ENCODE measurements at places on chromosomes 3 and 15.

DNA sequence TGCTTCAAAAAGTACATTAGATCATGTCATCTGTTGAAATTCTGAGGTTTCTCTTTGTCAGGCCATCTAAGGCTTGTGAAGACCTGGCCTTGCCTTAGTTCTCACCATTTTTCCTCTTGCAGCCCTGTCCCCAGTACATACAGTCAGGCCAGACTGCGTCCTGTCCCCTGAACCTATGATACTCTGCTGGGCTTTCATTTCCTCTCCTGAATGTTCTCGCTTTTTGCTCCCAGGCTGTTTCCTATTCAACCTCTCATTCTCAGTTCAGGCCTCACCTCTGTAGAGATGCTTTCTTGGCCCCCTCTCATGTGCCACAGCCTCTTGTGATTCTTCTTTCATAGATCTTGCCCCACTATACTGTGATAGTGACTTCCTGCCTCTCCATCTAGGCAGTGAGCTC, 648.8 kb upstream of the KCNMB2 start:
- DNase-seq, result no peak

DNA sequence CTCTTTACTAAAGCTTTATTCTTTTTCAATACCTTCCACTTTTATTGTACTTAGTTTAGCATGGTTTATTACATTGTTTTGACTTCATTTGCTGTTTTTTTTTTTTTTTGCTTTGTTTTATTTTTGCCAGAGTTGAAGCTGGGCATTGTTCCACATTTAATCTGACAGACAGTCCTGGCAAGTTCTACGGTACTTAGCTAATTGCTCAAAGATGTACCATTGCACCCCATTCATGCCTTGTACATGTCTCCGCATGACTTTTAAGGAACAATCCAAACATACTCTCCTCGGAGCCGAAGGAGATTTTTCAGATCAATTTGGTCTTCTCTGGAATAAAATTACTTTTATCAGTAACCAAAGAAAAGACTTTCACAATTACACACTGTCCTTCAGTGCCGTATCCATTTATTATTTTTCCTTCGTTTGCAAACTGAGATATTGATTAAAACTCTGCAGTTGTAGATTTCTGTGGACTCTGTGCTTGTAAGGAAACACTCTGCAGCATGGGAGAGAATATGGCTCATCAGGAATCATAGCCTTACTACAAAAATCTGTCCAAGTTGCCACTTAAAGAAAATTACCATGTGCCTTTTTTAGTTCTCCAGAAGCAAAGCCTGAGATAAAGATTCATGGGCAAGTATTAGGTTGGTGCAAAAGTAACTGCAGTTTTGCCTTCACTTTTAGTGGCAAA, 952.0 kb downstream of the AGBL1 start:
- no peak for DNase-seq

GRCh38 chr15:55222588-55222987, 25.8 kb upstream of the RSL24D1 start:
- DNase-seq, result no peak

GRCh38 chr3:78670094-78670493, 1097.7 kb downstream of the ROBO1 start:
- no peak for DNase-seq

DNA sequence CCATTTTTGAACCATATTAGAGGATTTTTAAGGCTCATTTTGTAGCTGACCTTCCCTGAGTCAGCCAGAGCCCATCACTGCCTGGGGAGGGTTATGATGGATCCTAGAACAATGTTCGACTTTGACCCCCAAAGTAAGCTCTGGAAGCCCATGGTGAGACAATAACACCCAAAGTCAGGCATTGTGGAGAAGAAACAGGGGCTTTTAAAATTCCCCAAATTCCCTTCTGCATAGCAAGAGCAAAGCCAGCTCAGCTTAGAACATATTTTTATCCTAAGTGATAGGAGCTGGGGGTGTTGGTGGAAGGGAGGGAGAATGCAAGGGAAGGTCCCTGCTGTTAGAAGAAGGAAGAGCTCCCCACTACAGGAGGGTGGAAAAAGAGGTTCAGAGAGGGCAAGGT, 4.0 kb downstream of the ITGA11 start:
- no peak for DNase-seq

- no peak for DNase-seq
Observed at GRCh38 chr3:107294117-107294516, 83.1 kb upstream of the CCDC54 start.

DNA sequence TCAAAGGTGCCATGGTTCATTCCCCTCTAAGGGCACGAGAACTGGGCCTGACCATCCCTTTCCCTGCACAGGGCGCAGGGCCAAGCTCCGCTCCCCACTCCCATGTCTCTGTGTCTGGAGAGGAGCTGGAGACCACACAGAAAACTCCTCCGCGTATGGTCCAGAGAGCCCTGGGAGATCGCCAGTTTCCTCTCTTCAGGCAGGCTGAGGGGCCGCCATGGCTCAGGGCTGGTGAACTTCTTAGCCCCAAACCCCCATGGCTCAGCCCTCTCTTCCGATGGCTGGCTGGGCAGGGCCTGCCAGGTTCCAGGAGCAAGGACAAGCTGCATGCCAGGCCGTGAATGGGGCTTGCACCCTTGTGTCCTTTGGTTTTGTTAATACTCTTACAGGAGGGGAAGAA, 52.9 kb downstream of the EXOG start:
- DNase-seq, result no peak

- DNase-seq, result no peak
Observed at GRCh38 chr3:147900851-147901250, 491.7 kb downstream of the ZIC1 start.

DNA sequence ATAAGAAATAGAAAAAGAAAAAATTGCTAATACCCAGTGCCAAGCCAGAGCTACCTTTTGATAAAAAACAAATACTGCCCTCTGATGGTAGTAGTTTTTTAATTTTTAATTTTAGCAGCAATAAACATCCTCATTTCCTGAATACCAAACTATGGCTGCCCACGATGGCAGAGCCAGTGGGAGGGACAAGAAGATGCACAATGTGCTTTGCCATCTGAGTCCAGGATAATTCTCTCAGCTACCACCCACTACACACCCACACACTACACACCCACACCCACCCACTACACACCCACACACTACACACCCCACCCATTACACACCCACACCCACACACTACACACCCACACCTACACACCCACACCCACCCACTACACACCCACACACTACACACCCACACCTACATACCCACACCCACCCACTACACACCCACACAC, 17.8 kb downstream of the CEP19 start:
- no peak for DNase-seq

DNA sequence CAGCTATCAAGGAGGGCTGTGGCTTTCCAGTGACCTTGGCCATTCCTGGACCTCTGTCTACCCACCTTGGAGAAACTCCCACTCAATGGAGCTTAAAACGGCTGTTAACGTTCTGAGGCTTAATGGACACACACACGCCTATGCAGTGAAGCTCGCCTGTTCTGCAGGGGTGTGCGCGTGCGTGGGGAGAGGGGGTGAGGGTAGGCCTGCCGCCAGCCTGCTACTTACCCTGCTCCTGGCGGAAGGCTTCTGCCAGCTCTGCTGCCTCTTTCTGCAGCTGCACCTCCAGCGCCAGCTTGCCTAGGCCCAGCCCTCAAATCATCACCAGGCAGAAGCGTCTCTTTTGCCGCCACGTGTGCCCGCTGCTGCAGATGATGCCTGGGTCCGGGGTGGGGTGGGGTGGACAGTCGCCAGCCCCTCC, 23.2 kb upstream of the PARL start:
- no peak for DNase-seq

DNA sequence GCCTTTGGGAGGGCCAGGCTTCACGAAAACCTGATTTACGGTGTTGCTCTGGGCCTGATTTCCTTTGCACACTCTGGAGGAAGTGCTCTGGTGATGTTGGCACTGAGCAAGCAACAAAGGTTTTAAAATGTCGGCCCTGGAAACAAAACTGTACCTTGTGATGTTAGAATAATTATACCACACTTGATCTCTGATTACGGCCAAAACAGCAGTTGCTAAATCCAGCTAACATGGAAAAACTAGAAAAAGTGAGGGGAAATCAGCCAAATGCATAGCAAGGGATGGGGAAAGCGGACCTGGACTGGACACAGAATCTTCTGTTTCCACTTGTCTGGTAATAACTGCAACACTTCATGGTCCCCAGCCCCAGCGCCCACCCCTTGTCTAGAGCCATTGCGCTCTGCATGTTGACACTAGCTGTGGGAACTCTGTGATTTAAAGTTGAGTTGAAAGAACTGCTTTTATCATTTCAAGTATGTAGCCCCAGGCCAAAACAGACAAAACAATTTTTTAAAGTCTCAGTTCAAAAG, 120.1 kb downstream of the VGLL4 start:
- DNase-seq, result no peak

GRCh38 chr15:101535170-101535902, 45.8 kb upstream of the PCSK6 start:
- no peak for DNase-seq

- no peak for DNase-seq
Observed at GRCh38 chr15:82051664-82052063, 5.8 kb upstream of the MEX3B start.

GRCh38 chr15:93189561-93189960, 100.5 kb upstream of the RGMA start:
- no peak for DNase-seq

- DNase-seq, result no peak
Observed at GRCh38 chr3:10949197-10949596, 43.4 kb upstream of the SLC6A1 start.

GRCh38 chr15:52651868-52652267, 27.3 kb downstream of the ATOSA start:
- DNase-seq, result peak; percentile 19

- no peak for DNase-seq
Observed at GRCh38 chr15:47466357-47466756, 250.9 kb upstream of the SEMA6D start.

GRCh38 chr3:134839990-134840389, 44.9 kb downstream of the EPHB1 start:
- no peak for DNase-seq

- no peak for DNase-seq
Observed at GRCh38 chr3:40588406-40588805, 63.6 kb downstream of the ZNF621 start.

DNA sequence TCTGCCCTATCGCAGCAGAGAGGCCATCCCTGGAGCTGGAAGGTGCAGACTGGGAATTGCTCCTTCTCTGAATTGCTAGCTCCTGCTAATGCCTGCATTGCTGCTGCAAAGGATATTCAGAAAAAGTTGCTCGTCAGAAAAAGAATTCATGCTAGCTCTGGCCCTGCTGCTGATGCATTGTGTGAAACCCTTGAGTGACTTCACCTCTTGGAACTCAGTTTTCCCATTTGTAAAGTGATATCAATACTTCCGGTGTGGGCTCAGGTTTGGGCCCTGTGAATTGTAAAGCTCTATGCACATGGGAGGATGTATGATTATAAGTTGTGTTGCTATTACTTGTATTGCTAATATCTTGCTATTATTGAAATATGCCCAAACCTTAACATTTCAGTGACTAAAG, 11.4 kb downstream of the SQOR start:
- no peak for DNase-seq

DNA sequence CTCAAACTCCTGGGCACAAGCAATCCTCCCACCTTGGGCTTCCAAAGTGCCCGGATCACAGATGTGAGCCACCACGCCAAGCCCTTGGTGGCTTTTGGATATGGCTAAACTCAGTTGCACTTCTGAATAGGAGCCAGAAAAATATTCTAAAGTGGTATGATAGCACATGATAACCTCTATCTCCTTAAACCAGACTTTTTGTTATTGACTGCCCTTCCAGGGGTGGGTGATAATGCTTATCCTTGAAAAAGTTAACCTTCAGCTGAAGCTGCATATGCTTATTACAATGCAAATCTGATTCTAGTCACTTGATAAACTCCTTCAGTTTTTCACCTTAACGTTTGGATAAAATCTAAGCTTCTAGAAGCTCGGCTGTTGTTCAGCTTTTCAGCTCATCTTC, 6.3 kb downstream of the CCNB2 start:
- no peak for DNase-seq

DNA sequence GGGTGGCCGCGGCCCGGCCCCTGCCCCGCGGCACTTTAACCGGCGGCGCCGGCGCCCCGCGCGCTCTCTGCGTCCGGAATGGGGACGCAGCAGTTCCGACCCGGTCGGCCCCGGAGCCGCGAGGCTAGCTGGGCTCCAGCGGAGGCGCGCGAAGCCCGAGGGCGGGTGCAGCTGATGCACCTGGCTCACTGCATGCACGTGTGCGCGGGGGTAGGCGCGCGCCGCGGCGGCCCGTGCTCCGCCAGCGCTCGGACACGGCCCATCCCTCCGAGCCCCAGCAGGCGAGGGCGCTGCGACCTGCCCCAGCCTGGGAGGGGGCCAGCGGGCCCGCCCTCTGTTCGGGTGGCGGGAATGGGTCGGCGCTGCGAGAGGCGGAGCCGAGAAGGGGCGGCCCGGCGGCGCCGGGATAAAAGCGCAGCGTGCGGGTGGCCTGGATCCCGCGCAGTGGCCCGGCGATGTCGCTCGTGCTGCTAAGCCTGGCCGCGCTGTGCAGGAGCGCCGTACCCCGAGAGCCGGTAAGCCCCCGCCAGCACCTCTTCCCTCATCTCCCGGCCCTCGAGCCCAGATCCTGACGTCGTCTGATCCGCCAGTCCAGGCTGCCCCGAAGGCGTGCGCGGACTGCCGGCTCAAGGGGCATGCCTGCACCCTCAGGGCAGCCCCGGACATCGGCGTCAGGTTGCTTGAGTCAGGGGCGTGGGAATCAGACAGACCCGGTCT, at the start of the genes CHDH and IL17RB:
Gene CHDH, minus strand, starts transcription at position 286 of the 717 bp plus-strand sequence. CDS start 22,411 bp downstream, outside the sequence.
Gene IL17RB, plus strand, starts transcription at position 435 of the 717 bp plus-strand sequence. Its CDS starts 21 bp downstream, at position 456.
- DNase-seq, result no peak

GRCh38 chr3:39542588-39542988, 75.1 kb downstream of the MOBP start:
- DNase-seq, result no peak

DNA sequence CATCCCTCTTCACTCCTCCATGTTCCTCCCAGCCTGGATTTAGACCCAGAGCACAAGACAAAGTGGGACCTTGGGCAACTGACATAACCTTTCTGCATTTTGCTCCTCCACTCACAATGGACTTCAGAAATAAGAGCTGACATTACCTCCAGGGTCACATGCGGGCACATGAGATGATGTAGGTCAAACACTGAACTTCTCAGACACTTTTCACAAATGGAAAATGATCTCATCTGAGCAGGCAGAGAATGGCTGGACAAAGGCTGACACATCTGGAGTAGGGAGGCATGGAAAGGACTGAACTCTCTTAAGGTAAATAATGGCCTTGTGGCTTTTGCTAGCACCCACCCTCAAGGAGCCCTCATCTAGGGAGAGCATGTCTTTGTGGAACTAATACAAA, 849.2 kb upstream of the CFAP20DC start:
- no peak for DNase-seq

DNA sequence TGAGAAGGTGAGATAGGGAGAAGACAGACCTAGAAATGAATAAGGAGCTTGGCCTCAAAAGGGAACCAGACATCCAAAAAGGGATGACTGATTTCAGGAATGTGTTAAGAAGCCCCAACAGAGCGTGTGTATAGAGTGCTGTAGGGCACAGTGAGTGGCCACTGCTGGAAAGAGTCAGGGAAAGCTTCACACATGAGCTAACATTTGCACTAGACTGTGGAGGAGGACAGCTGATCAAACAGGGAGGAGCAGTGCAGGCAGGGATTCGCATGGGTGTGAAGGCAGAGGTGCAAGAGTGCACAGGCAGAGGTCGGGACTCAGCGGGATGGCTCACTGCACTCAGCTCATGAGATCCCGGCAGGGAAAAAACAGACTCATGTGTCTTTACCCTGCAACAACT, 61.8 kb downstream of the NPTN start:
- no peak for DNase-seq

- DNase-seq, result no peak
Observed at GRCh38 chr15:52441841-52442240, 86.8 kb downstream of the MYO5A start.

GRCh38 chr3:61078048-61078752, 173.1 kb downstream of the FHIT start:
- DNase-seq, result no peak
